ENCODE measurements at places on chromosomes 2 and 18. TPM values are rescaled to one million over a fixed set of nuclear protein-coding genes. Genes with fewer than 3 reads are reported as not detected.

GRCh38 chr2:28282861-28283646 lies 109.6 kb upstream of the FOSL2 start:
- no peak for DNase-seq

The SLC8A1 gene
- total RNA-seq = 1,122 TPM

GRCh38 chr2:188852772-188853171 lies 121.4 kb upstream of the COL3A1 start:
- no peak for DNase-seq

- no peak for DNase-seq
Observed at GRCh38 chr2:72235497-72236415, 88.1 kb upstream of the CYP26B1 start.

- no peak for DNase-seq
Observed at GRCh38 chr2:72316774-72317173, 169.1 kb upstream of the CYP26B1 start.

- DNase-seq = no peak
Observed at GRCh38 chr2:159137511-159138241, 148.8 kb downstream of the WDSUB1 start.

DNA sequence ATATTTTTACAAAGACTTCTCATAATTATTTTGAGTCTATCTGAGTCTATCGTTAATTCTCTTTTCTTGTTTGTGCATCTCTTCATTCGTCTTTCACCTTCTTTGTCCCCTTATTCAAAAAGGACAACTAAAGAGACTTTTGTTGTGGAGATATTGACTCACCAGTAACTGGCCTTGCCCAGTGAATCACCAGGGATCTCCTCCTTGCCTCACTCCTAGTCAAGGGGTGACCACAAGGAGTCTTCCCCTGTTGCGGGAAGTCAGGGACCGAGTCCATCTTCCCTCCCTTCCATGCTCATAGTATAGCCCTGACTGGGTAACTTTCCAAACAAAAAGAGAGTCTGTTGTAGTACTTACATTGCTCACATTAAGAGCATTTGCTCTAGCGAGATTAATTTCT lies 158.9 kb downstream of the NEB start:
- no peak for DNase-seq

The BOLL gene
- total RNA-seq = not detected

DNA sequence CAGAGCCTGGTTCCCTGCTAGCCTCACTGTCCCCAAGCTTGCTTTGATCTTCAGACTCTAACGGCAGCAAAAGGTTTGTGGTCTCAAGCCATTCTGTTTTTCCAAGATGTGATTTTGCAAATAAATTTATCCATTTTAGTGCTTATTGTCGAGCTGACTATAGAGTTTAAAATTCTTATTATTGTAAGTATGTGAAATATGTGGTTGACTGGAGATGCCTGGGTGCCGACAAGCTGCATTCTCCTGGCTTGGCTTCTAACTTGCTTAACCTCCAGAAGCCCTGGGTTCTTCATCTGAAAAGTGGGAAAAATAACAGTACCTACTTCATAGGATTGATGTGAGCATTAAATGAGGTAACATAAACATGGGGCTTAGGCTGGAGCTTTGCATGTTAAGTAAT lies 9.9 kb upstream of the EDAR start:
- DNase-seq = no peak
